A549 (cell line): ENCODE measurements at places on chromosomes 7 and 10. TPM values are rescaled to one million over a fixed set of nuclear protein-coding genes. Genes with fewer than 3 reads are reported as not detected.

GRCh38 chr10:88467835-88468485 lies 115.2 kb downstream of the RNLS start:
- DNase-seq, result no peak

GRCh38 chr10:77604941-77605351 lies 32.7 kb downstream of the KCNMA1 start:
- DNase-seq, result no peak

DNA sequence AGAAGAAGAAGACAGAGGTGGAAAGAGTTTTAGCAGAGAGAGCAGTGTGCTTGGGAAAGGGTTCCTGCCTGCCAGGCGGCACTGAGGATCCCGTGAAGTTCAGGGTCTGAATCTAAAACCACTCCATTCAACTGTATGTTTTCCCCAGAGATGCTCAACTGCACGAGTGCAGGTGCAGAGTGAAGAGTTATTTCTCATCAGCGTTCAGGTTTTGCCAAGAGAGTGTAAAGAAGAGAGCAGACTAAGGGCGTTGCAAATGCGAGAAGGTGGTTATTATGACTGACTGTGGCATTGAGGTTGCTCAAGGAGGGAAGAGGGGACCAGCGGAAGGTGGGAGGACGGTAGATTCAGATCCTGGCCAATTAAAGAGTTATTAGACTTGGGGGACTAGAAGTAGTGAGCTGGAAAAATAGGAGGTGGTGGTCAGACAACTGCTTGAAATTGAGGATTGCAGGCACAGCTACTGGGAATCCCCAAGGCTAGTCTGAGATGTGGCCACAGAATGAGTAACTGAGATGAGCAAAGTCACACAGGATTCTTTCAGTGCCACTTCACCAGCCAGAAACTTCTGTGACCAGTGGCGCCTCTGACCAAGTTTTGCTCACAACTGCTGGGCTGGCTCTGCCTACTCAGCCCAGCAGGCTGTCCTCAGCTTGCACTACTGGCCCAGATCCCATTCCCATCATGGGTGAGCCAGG lies 29.1 kb downstream of the STRA8 start:
- no peak for DNase-seq

DNA sequence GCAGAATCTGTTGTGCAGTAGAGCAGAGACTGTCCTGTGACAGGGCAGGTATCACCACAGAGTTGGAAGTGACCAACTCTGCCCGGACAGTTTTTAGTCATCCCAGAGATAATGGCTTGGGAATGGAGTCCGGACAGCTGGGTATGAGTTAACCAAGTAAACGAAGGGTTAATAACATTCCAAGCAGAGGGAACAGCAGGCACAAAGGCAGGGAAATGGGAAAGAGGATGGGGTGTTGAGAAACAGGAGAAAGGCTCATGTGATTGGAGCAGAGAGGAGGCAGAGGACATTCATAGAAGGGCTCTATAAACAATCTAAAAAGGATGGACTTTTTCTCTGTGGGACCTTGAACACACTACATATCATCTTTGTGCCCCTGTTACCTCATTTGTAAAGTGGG lies 132.2 kb upstream of the YAE1 start:
- DNase-seq, result no peak

GRCh38 chr10:113945075-113945686 lies 90.7 kb downstream of the NHLRC2 start:
- DNase-seq, result no peak

Gene MMRN2
- 0.33 to 0.54 TPM (median 0.35 TPM) in 3 replicates for polyA plus RNA-seq

Gene C7orf57
- polyA plus RNA-seq, result 0.04 to 0.09 TPM (median 0.04 TPM) in 3 replicates

- DNase-seq, result no peak
Measured at GRCh38 chr10:126734015-126734414, 63.5 kb upstream of the C10orf90 start.

Gene OAT
- polyA plus RNA-seq, result 74.5 to 81.3 TPM (median 75.3 TPM) in 3 replicates

GRCh38 chr7:55144333-55145317 lies 125.8 kb downstream of the EGFR start:
- peak; percentile 31 for DNase-seq

- no peak for DNase-seq
Measured at GRCh38 chr10:23439961-23440889, 1.4 kb downstream of the OTUD1 start.

DNA sequence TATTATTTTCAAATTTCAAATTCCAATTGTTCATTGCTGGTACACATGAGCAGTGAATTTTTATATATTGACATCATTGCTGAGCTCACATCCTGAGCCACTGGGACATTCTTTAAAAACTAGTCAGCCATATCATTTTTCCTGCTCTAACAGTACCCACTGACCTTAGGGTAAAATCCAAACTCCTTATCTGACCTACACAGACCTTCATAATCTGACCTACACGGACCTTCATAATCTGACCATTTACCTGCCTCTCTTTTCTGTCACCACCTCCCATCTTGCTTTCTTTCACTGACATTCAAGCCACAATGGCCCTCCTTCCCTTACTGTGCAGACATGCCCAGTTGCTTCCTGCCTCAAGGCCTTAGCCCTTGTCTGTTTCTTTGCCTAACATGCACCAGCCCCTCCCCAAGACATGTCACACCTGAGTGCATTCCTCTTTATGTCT lies 16.1 kb upstream of the CUZD1 start:
- peak; percentile 37 for DNase-seq

DNA sequence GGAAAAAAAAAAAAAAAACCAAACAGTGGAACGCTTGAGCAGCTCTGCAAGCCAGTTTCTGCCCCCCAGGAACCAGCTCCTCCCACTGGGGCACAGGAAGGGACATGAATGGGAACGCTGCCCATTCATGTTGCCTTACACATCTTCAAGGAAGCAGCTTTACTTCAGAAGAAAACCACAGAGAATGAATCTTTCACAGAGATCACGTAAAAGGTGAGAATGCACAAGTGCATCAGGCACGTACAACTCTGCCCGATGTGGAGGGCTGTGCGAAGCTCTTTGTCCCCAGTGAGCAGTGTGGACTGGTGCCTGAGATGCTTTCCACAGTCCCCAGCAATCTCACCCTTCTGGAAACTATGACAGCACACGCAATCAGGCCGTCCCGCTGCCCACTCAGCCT lies 106.2 kb downstream of the DLG5 start:
- no peak for DNase-seq
